Activated CD4-positive, alpha-beta T cell treated with anti-CD3 and anti-CD28 coated beads, Interleukin-2, Interleukin-6, amounts not matched to agents 100 ng/mL and 50 ng/mL, durations not matched to agents 16 hours and 8 hours (primary cell): ENCODE measurements at places on chromosomes 6 and 20.
A peak's percentile ranks its signal among the peaks of the same experiment; 100 is the strongest.

DNA sequence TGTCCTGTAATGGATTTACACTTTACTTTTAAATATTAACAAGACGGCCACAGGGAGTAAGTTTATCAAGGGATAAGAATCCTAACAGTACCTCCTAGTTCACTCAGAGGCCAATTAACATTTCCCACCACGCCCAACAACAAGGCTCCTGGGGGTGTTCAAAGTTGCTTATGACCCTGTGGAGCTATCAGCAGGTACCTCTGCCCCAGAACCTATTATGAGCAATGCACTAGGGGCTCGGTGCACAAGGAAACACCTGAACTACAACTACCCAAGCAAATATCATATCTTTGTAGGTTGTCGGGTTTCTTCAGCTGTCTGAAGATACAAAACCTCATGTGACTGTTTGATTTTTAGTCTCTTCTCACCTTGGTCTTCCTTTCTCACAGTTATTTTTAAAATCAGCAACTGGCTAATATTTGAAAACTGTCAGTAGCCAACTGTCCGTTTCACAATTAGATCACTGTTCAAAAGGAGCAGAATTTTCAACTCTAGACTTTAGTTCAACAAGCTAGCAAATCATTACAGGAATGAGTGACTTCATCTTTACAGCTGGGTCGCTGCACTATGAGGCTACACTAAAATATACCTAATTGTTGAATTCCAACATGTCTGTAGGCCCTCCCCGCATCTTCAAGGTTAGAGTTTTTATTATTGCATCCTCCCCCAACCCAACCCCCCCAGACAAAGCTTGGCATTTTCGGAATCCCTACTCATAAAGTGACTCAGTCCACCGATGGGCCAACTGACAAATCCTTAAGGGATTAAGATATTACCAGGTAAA, 38.1 kb downstream of the B4GALT5 start:
- peak; percentile 70 for DNase-seq

- DNase-seq, result no peak
Observed at GRCh38 chr20:51195419-51195901, 172.6 kb upstream of the KCNG1 start.

DNA sequence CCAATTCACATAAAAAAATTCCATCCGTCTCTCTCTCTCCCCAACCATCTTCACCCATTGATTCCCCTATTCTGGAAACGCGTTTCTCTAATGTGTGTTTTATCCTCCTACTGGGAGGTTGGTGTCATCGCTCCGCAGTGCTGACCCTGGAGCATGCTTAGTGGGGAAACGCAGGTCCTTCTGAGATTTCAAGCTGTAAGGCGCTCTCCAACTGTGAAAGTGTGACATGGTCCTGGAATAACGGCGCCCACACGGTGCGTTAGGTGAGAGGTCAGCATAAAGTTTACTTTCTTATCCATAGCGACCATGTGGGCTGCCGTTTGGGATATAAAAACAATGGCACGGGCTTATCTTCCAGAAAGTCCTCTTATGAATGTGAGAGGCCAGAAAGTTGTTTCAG, 123.9 kb downstream of the WDR27 start:
- no peak for DNase-seq

GRCh38 chr6:4125933-4126864, 9.2 kb downstream of the ECI2 start:
- DNase-seq, result no peak

- DNase-seq, result no peak
Observed at GRCh38 chr6:57421503-57421902, 104.1 kb downstream of the PRIM2 start.

DNA sequence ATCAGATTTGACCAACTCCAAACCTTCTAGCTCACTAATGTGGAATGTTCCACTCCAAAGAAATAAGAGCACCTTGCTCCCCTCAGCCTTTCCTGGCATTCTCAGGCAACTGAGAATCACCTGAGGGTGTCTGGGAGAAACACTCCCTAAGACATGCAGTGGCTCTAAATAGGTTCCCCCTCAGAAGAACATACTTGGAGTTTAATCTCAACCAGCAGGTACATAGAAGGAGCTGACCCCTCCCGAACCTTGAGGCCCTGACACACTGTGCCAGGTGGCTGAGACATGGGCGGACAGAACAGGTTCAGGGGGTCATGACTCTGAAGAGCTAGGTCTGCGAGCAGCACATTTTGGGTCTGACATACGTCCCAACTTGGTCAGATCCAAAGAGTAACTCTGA, 107.6 kb upstream of the MAP3K4 start:
- no peak for DNase-seq
